ENCODE measurements at places on chromosomes 5 and 9. TPM values are rescaled to one million over a fixed set of nuclear protein-coding genes. Genes with fewer than 3 reads are reported as not detected.
A peak's percentile ranks its signal among the peaks of the same experiment; 100 is the strongest.

GALT gene
- 31.3 TPM for total RNA-seq

B4GALT1 gene
- total RNA-seq = 10.7 TPM

GRCh38 chr5:10736354-10736753 lies 24.7 kb downstream of the DAP start:
- no peak for DNase-seq

- DNase-seq = no peak
These were observed 159.1 kb upstream of the MAP1B start for GRCh38 chr5:71948206-71948605.

SLC27A6 gene
- 2.1 TPM for total RNA-seq

DNA sequence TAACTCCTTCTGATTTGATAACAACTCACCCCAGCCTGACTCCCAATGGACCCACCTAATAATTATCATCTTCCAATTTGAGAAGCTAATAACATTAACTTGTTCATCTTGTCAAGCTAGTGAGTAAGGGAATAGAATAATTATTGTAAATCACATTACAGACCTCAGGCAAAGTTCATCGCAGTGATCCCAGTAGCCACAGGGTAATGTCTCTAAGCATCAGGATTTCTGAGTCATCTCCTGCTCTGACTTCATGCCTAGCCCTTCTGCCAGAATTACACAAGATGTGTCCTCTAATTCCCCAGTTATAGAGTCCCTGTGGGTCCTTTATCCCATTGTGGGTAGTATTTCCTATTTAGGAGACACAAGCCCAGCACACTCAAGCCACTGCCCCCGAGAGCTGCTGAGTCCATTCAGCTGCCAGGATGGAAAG lies 365.7 kb downstream of the DEPDC1B start:
- no peak for DNase-seq

GRCh38 chr5:149038336-149039080 lies 24.4 kb downstream of the SH3TC2 start:
- DNase-seq = no peak

GRCh38 chr9:14479163-14479560 lies 165.2 kb upstream of the NFIB start:
- DNase-seq = no peak

GRCh38 chr5:145743396-145744061 lies 91.6 kb downstream of the PRELID2 start:
- DNase-seq = no peak

DNA sequence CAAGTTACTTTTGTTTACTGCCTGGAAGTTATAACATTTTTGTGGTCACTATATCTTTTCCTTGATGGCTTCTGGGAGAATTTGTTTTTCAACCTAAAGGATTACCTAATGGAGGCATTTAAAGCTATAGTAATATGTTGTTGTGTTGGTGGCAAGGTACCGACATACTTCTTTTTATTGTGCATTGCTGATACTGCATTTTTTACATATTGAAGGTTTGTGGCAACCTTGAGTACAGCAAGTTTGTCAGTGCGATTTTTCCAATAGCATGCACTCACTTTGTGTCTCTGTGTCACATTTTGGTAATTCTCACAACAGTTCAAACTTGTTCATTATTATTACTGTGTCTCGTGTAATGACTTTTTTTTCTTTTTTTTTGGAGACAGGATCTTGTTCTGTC lies 246.3 kb downstream of the LRRC70 start:
- no peak for DNase-seq

SKP2 gene
- 36.0 TPM for total RNA-seq

GRCh38 chr5:150068961-150069645 lies 17.3 kb downstream of the CSF1R start:
- no peak for DNase-seq

HEMGN gene
- 34.7 TPM for total RNA-seq

- DNase-seq = no peak
These were observed 86.7 kb downstream of the CDH6 start for GRCh38 chr5:31280210-31280609.

DNA sequence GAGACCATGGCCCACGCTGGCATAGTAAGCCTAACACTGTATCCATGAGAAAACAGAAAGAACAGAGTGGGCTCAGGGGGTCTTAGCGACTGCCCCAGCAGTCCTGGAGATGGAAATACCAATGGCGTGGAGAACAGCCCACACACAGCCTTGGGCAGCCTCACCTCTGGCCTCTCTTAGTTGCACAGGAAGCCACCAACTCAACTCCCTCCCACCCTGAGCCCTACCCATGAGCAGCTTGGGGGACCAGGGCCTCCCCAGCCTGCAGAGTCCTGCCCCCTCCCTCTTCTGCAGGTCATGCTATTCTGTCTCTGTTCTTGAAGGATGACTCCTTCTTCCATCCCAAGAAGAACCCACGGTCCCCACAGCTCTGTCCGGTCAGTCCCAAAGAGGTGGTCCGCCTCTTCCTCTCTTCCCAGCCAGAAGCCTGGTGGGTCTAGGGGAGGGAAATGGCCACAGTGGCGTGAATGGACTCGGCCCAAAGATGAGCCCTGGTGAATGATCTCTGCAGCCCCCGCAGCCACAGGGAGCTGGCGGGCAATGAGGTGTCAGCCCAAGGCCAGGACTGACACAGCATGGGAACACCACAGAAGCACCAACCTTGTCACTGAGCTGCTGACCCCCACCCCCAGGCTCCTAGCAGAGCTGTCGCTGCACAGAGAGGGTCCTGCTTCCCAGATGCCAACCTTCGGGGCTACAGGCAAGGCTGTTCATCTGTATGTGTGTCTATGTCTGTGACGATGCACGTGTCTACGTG lies 131.2 kb downstream of the ROR2 start:
- DNase-seq = no peak

- DNase-seq = no peak
These were observed 361.0 kb downstream of the FGF10 start for GRCh38 chr5:44028226-44028625.

GRCh38 chr5:135236228-135236907 lies 162.7 kb downstream of the MACROH2A1 start:
- no peak for DNase-seq

CCL21 gene
- total RNA-seq = 0.44 TPM

- no peak for DNase-seq
These were observed 535.3 kb downstream of the EFNA5 start for GRCh38 chr5:107135391-107135790.

DNA sequence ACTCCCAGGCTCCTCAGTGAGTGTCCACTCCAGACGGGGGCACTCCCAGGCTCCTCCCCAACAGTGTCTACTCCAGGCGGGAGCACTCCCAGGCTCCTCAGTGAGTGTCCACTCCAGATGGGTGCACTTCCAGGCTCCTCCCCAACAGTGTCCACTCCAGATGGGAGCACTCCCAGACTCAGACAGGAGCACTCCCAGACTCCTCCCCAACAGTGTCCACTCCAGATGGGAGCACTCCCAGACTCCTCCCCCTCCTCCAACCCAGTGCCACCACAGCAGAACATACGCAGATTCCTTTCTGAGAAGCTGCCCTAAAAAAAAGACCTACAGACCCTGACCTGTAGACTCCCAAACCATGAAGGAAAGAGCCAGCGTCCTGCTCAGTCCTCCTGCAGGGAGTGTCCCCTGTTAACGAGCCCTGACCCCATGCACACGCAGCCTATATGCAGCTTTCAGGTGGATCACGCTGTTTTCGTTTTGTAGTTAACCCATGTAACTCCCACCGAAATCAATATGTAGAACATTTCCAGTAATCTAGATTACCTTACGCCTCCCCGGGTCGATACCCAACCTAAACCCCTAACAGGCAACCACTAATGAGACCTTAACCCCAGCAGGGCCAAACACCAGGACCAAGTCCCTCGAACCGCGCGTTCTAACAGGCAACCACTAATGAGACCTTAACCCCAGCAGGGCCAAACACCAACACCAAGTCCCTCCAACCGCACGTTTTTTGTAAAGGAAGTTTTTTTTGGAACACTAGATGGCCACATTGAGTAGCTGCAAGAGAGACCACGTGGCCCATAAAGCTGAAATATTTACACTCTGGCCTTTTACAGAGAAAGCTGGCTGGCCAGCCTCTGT lies 15.7 kb downstream of the PNPLA7 start:
- DNase-seq = peak; percentile 76

PIP5KL1 gene
- 2.7 TPM for total RNA-seq

KIF24 gene
- 5.3 TPM for total RNA-seq

- DNase-seq = no peak
These were observed 257.0 kb downstream of the TMEM167A start for GRCh38 chr5:82820188-82820587.

DNA sequence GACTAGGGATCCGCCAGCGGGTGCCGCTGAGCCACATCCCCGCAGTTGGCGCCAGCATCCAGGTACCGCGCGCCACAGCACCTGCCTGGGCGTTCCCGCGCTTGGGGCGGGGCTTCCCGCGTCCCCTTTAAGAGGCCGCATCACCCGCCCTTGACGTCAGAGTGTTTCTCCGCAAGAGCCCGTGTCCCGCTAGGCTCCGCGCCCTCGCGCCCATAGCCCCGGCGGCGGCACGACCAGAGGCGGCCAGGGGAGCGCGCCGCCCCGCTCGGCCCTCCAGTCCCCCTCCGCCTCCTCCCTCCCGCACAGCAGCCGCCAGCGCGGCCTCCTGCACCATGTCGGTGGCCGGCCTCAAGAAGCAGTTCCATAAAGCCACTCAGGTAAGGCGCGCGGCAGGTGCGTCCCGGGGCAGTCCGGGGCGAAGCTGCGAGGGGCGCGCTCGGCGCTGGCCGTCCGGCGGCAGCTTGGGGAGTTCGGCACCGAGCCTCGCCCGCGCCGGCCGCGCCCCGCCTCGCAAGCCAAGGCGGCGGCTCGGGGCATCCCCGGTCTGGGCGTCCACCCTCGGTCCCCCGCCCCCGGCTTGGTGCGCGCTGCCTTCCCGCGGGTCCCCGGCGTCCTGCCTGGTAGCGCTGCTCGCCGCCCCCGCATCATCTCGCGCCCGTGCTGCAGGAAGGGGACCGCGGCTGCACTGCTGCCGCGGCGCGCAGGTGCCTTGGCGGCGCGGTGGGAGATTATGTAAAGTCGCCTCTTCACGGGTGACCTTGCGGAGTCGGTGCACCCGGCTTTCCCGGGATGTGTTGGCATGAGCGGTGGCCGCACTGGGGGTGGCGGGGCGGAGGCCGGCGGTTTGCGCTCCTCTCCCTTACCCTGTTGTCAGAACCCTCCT lies at the start of gene SH3GL2:
SH3GL2 (plus strand) TSS at position 156 of the 883 bp plus-strand sequence.
- no peak for DNase-seq

DNA sequence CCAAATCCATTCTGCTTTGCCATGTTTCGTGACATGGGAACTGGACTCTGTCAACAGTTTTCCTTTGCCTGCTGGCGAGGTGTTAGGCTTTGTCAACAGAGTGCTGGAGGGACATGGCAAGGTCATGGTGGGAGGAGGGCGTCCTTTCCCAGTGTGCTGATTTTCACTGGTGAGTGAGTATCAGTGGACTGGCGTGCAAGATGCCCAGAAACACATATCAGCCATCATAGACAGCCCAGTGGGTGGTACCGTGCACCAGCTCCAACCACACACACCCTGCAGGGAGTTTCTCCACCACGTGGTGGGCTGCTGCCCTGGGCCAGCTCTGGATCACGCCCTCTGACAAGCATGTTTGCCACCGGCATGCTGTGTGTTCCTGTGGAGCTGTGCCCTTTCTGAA lies 50.0 kb upstream of the ABL1 start:
- no peak for DNase-seq

- no peak for DNase-seq
These were observed 132.6 kb upstream of the FSTL4 start for GRCh38 chr5:133744960-133745308.

FOXD4L3 gene
- total RNA-seq = 0.17 TPM

DNA sequence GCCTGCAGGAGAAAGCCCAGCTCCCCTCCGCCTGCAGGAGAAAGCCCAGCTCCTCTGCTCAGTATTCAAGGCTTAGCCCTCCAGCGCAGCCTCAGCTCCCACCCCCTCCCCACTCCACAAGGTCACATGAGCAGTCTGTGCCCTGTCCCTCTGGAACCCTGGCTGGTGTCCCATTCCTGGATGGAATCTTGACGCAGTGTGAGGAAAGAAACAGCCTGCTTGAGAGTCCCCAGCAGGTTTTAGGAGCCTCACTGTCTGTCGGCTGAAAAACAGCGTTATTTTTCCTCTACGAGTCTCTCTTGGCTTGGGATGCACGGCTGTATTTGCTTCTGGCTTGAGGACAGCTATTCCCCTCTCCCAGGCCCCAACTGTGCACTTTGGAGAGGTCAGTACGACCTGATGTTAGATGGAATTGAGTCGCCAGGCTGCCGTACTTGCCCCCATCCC lies 210.1 kb upstream of the TRIM32 start:
- DNase-seq = peak; percentile 35
